ENCODE measurements at places on chromosomes 4 and X.

DNA sequence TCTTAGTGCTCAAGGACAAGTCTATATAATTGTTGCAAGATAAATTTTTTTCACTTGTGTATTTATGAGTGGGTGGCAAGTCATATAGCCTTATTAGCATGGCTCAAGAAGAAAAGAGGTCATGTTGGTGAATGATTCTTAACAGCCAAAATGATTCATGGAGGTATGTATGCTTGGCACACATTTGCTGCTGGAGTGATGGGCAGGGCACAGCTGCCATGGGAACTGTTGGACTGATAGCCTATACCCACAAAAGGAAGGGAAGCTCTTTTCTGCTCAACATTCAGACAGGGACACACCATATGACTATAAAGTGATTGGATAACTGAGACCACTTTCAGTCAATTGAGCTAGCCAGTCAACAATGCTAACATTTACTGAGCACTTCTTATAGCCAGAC, 46.8 kb upstream of the PITX2 start:
- DNase-seq: no peak

DNA sequence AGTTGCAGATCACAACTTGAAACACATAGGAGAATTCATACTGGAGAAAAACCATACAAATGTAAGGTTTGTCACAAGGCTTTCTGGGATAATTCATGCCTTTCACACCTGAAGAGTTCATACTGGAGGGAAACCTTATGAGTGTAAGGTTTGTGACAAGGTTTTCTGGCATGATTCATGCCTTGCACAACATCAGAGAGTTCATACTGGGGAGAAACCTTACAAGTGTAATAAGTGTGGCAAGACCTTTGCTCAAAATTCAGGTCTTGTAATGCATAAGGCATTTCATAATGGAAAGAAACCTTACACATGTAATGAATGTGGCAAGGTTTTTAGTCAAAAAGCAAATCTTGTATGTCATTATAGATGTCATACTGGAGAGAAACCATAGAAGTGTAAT, 58.8 kb upstream of the ENPEP start:
- DNase-seq: no peak

DNA sequence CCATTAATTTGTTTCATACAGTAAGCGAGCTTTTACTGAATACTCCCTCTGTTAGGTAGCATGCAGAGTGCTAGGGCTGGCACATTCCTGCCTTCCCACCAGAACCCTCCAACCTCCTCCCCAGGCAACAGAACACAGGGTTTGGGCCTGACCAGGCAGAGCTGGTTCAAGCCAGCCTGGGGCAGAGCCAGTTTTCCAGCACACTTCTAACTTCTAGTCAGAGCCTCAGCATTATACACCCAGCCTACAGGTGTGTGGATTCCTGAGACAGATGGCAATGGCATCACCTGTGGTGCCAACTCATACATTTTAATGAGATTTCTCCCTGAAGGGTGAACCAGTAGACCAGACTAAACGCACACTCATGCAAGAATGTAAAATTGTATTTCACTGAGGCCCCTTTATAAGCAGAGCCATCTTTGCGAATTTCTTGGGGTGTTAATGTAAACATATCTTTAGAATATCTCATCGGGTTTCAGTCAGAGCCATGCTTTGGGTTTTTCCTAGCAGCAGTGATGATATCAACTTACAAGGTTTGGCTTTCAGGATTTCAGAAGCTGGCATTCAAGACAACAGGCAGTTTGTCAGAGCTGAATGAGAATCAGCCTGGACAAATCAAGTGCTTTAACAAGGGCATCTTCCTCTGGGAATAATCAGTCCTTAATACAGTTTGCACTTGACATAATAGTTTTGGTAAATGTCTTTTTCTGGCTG, 92.0 kb downstream of the GATB start:
- peak; percentile 7 for DNase-seq

- DNase-seq: peak; percentile 72
Measured at GRCh38 chr4:23614284-23614892, 275.5 kb downstream of the PPARGC1A start.

GRCh38 chr4:159445692-159446091, 342.8 kb downstream of the RAPGEF2 start:
- no peak for DNase-seq

DNA sequence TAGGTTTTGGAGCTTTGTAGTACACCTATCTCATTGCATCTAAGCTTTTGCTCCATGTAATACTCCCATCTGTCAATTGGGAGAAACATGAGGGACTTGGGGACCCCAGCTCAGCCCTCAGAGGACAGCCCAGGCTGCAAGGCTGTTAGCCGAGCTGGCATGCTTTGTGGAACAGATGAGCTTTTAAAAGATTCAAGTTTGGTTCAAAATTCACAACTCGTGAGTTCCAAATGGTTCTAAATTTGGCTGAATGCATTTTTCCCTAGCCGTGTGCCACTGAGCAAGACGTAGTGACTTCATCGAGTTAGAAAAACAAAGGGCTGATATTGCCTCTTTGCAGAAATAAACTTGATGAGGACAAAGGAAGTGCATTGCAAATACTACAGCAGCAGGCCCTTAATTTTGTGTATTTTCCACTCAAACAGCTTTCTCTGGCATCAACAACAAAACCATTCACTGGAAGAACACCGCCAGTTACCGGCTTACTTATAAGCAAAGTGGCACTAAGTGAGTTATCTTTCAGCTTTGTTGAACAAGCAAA, 165.0 kb upstream of the HS3ST1 start:
- no peak for DNase-seq

DNA sequence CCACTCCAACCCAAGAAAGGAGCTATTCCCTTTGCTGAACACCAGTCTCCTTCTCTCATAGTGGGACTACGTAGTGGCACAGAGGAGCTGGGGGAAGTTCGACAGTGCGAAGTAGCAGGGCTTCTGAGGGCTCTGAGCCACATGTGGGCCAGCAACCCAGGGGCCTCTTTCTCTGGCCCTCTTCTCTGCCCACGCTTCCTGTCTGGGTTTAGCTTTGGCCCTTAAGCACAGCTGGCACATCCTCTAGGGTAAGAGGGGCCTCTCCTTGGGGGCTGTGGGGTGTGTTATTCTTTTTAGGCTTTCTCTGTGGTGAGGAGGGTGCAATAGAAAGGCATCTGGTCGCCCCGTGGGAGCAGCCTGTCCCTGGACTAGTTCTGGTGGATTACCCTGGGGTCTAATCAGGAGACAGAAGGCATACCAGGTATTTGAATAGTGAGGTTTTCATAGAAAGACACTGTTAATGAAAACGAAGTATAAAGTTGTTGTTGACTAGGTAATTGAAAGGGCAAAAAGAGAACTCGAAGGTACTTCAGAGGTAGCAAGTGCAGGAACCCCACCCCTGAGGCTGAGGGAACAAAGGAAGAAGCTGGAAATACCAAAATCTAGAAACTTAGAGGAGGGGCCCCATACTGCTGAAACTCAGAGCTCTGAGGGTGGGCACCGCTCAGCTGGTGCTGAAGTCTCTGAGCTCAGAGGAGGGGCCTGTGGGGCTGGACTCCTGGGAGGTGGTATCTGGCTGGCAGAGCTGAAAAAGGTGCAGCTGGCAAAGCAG, 151.9 kb upstream of the RPS6KA3 start:
- peak; percentile 20 for DNase-seq

GRCh38 chr4:54882616-54883015, 224.9 kb downstream of the KIT start:
- no peak for DNase-seq

DNA sequence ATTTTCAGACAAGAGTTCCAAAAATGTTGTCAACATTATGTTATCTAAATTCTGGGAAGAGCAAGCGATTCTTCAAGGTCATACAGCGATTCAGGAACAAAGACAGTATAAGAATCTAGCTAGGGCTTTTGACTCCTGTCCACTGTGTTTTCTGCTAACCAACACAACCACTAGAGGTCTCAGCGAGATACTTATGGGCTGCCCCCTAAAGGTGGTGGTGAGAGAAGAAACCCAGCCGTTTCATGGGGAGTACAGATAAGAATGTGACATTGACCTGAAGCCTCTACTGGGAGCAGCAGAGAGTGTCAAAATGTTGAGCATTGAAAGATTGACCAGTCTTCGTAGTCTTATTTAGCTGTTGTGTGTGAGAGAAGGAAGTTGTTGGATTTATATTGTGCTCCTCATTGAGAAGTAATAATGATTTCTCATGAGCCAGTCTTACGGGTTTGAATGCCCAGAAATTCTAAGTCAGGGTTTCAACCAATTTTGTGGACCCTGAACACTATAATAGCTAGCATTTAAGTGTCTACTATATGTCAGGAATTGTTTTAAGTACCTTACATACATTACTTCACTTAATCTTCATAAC, 168.3 kb downstream of the SPRY1 start:
- DNase-seq: peak; percentile 9

DNA sequence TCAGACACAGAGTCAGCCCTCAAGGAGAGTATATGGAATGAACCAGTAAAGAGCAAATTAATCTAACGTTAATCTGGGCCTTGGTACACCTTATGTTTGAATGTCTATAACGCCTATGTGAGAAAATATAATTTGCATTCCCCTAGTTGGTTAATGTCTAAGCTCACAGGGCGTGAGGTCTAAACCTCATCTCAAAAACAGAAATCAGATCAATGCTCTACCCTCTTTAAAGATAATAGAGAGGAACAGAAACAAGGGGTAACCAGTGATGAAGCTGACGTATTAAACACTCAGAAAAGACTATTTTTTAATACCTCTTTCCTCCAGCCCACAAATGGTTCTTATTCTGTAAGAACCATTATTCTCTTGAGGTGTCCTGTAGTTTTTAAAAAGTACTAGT, 369.2 kb upstream of the NOCT start:
- no peak for DNase-seq

- no peak for DNase-seq
Measured at GRCh38 chr4:5474756-5475155, 233.6 kb downstream of the EVC2 start.

- no peak for DNase-seq
Measured at GRCh38 chr4:152115794-152116193, 355.0 kb upstream of the GATB start.
